Stimulated activated CD4-positive, alpha-beta T cell treated with anti-CD3 and anti-CD28 coated beads, Interleukin-4, amount 100 ng/mL, for 4 hours (primary cell): ENCODE measurements at places on chromosomes 3 and 15.

DNA sequence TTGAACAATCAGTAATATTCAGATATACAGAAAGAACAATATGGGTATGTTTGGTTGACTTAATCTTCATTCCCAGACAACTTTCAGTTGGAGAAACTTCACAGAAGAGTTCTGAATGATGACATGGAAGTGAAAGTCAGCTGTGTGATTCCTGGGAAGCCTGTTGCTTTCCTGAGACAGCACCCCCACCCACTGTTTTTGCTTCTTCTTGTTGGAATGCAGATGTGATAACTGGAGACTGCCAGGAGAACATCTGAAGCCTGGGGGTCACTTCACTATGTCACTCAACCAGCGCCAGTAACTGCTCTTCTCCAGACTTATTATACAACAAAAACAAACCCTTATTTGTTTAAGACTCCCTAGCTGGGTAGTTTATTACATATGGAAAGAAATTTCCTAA lies 599.4 kb downstream of the ZIC1 start:
- no peak for DNase-seq

DNA sequence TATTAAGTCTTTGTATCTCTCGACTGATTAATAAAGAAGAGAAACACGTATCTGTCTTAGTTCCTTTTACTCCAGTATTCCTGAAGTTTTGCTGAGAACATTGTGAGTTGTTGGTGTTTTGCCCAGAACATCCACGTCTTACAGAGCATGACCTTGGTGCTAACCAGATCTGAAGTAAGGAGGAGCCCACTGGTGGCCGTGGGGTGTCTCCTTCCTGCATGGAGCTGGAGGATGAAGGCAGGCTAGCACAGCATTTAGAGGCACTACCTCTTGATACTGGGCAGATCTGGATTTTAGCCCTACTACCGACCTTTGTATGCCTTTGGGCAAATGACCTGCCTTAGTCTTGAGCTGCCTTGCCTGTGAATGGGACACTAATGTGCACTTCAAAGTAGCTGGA lies 28.9 kb upstream of the ESYT3 start:
- DNase-seq: no peak

GRCh38 chr15:60672400-60672799 lies 193.5 kb upstream of the ICE2 start:
- DNase-seq: no peak

DNA sequence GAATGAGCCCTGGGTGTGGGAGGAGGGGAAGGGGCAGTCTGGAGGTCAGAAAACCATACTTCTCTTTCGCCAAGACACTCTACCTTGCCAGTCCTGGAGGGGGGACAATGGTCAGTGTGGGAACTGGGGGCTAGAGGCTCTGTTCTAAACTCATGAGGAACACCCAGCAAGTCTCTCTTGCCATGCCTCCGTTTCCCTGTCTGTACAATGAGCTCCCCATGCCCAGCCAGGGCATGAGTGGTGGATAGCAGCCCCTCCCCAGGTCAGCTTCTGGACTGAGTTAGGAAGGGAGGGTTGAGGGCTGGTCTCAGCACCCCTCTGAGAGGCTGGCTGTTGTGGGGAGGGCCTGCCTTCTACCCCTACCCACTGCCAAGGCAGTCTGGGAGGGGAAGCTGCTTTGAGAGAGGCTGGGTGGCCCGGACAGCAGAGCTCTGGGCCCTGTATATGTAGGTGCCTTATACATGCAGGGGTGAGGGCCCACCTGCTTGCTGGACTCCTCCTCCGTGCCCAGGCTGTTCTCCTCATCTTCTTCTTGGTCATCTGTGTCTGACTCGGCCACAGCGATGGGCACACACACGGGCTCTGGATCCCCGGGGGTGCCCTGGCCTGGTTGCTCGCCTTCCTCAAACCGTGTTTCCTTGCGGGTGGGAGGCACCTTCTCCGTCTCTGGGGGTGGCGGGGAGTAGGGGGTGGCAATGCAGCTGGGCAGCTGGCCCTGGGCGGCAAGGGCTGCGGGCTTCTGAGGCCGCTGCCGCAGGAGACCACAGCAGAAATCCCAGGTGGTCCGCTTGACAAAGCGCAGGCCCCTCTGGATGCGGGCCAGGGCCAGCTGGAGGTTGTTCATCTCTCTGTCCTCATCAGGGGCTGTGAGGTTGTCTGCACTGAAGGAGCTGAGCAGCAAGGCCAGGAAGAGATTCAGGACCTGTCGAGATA lies 68.8 kb downstream of the SCN5A start:
- no peak for DNase-seq

GRCh38 chr3:127729556-127730056 lies 56.9 kb downstream of the ABTB1 start:
- no peak for DNase-seq

GRCh38 chr3:197847866-197848401 lies 56.9 kb downstream of the LRCH3 start:
- peak; percentile 8 for DNase-seq

DNA sequence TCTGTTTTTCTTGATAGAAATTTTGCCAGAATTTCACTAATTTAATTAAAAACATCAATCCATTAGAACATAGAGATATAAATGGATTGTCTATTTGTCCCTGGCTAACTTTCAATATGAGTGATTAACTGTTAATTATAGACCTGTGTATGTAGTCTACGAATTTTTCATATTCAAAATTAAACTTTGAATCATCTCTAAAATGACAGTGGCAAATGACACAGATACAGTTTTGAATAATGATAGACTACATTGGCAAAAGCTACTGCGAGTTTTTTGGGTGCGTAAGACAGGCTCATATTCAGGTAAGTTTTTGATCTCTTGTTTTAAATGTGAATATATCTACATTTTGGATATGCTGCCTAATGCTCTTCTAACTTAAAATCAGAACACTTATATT lies 86.0 kb upstream of the TBC1D5 start:
- no peak for DNase-seq

GRCh38 chr15:43774062-43774461 lies 2.7 kb downstream of the ELL3 start:
- no peak for DNase-seq

GRCh38 chr15:89194608-89195007 lies 26.8 kb downstream of the RLBP1 start:
- DNase-seq: no peak

DNA sequence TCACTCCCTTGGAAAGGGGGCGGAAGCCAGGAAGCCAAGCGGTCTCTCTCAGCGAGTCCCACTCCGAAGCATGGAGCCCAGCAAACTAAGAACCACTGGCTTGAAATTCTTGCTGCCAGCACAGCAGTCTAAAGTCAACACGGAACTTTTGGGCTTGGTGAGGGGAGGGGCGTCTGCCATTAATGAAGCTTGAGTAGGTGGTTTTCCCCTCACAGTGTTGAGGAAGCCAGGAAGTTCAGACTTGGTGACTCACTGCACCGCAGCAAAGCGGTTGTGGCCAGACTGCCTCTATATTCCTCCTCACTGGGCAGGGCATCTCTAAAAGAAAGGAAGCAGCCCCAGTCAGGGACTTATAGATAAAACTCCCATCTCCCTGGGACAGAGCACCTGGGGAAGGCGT lies 665.4 kb upstream of the CBLB start:
- DNase-seq: peak; percentile 13

GRCh38 chr3:2904054-2904453 lies 206.1 kb downstream of the IL5RA start:
- DNase-seq: no peak

DNA sequence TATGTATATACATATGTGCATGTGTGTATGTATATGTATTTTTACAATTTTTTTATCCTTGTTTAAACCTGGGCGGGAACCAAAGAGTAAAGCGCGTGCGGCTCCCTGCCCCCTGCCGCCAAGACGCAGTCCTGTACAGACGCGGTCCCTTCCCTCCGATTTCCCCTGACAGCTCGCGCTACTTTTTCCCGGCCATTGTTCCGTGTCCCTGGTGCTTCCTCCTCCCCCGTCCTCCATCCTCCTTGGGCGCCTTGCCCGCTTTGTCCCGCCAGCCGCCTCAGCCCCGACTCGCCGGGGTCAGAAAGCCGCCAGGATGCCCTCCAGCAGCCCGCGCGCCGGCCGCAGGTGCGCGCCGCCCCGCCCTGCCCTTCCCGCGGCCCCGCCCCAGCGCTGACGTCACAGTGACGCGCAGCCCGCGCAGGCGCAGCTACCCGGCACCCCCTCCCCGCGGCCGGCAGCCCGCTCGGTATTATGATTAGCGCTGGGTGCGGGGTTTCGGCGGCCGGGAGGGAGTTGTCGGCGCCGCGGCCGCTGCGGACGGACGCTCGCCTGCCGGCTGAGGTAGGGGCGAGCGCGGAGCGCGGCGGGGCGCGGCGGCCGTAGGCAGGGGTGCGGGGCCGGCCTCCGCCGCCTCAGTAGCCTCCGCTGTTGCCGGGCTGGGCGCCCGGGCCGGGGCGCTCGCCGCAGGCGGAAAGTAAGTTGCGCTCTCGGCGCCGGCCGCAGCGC lies at the start of gene SNRK:
Gene SNRK, plus strand, starts transcription at position 426 of the 726 bp plus-strand sequence. CDS start 16,664 bp downstream, outside the sequence.
- DNase-seq: peak; percentile 83

DNA sequence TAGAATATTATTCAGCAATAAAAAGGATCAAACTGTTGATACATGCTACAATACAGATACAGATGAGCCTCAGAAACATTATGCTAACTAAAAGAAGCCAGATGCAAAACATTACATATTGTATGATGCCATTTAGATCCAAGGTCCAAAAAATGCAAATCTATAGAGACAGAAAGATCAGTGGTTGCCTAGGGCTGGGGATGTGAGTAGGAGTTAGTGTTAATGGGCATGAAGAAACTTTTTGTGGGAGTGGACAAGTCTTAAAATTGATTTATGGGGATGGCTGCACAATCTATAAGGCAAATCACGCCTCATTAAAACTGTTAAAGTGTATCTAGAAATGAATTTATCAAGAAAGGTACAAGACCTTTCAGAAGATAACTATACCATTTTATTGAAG lies 45.0 kb downstream of the EHHADH start:
- no peak for DNase-seq

DNA sequence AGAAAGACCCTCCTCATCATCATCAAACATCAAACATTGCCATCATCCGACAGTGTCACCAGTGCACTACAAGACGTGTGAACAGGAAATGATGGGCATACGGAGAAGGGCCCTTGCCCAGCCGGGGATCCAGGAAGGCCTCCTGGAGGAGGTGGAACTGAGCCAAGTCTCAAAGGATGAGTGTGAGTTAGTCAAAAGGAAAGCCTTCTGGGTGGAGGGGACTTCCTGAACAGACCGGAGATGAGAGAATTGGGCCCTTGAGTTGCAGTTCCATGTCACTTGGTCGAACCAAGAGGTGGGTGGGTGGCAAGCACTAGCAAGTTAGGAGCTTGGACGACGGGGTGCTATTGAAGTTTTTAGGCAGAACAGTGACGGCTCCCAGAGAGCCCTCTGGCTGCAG lies 8.5 kb downstream of the SEMA4B start:
- DNase-seq: no peak

DNA sequence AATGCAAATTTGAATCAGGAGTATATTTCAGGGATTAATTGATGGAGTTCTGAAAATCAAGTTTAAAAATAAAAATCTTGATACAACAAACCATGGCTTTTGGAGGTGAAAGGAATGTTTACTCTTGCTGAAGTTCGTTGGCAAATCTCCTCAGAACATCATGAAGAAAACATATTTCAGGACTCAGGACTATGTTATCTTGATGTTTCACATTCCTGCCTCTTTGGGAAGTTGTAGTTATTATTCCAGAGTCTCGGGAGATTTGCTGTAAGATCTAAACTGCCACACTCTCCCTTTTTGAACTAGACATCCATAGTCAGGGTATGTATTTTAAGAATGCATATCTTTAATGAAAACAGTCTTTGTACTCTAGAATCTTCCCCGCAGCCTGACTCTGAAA lies 271.2 kb downstream of the RBMS3 start:
- no peak for DNase-seq

DNA sequence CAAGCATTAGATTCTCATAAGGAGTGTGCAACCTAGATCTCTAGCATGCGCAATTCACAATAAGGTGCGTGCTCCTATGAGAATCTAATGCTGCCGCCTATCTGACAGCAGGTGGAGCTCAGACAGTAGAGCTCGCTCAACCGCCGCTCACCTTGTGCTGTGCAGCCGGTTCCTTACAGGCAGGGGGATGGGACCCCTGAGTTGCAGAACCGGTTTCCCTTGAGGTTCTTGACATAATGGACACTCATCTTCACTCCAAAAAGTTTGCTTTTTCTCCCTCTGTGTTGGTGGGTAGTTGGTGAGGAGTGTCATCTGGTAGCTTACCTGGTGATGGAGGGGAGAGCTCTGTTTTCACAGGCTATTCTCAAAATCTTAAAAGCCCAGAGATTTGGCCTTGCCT lies 324.0 kb upstream of the TBL1XR1 start:
- no peak for DNase-seq

GRCh38 chr3:10007126-10007782 lies 19.0 kb upstream of the FANCD2 start:
- DNase-seq: no peak

DNA sequence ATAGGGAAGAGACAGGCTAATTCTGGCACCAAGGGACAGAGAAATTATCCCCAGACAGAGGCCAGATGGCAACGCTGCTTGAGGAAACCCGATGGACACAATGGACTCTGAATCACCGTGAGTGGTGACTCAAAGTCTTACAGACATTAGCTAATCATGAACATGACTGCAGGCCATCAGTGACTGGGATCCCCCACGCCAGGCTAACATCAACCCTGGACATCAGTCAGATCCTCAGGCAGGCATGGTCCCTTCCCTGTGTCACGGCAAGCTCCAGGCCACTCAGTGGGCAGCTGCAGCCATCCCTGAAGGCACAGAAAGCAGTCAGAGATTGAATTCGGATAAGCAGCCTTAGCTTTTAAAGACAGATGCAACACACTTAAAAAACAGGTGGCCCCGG lies 23.8 kb upstream of the OXTR start:
- DNase-seq: no peak

- DNase-seq: no peak
Observed at GRCh38 chr3:37826502-37826901, 35.2 kb upstream of the CTDSPL start.

GRCh38 chr3:196284396-196284795 lies 3.1 kb downstream of the PCYT1A start:
- no peak for DNase-seq

- DNase-seq: no peak
Observed at GRCh38 chr3:98099848-98100247, 12.9 kb downstream of the OR5AC2 start.

GRCh38 chr3:156017352-156018030 lies 102.9 kb upstream of the KCNAB1 start:
- no peak for DNase-seq

DNA sequence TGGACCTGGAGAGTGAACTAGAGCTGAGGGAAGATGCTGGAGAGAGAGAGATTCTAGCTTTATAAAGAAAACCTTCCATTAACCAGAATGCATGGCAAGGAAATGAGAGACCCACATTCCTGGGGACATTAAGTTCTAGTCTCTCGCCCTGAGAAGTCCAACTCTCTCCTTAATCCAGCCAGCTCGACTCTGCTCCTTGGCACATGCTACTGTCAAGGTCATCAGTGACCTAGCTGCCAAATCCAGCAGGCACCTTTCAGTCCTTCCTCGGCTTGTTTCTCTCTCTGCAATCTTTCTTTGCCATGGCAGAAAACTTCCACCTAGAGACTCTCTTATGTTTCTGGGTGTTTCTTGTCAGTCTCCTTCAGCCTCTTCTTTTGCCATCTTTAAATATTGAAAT lies 40.3 kb downstream of the DGKG start:
- no peak for DNase-seq

GRCh38 chr15:92392462-92392861 lies 1.2 kb upstream of the ST8SIA2 start:
- no peak for DNase-seq

GRCh38 chr15:29692527-29692926 lies 129.7 kb downstream of the TJP1 start:
- DNase-seq: no peak
